Stimulated activated CD8-positive, alpha-beta memory T cell treated with anti-CD3 and anti-CD28 coated beads, Interleukin-7, amount 100 ng/mL, for 24 hours (primary cell): ENCODE measurements at places on chromosomes 5 and 9.

DNA sequence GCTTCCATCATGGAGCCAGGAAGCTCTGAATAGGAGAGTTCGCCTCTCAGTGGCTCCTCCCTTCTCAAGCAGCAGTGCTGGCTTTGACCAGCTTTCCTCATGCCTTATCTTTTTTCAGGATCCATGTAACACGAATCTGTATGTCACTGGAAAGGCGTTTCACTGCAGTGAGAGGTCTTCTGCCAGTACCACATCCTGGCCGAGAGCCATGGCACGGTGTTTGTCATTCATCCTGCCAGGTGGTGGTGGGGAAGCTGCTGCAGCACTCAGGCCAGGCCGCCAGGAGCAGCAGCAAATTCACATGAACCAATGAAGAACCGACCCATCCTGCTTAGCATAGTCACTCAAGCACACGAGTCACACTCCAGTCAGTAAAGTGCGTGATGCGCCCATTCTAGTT lies 179.0 kb downstream of the FANCC start:
- DNase-seq, result no peak

GRCh38 chr5:176817841-176818377 lies 7.5 kb downstream of the UNC5A start:
- DNase-seq, result no peak

DNA sequence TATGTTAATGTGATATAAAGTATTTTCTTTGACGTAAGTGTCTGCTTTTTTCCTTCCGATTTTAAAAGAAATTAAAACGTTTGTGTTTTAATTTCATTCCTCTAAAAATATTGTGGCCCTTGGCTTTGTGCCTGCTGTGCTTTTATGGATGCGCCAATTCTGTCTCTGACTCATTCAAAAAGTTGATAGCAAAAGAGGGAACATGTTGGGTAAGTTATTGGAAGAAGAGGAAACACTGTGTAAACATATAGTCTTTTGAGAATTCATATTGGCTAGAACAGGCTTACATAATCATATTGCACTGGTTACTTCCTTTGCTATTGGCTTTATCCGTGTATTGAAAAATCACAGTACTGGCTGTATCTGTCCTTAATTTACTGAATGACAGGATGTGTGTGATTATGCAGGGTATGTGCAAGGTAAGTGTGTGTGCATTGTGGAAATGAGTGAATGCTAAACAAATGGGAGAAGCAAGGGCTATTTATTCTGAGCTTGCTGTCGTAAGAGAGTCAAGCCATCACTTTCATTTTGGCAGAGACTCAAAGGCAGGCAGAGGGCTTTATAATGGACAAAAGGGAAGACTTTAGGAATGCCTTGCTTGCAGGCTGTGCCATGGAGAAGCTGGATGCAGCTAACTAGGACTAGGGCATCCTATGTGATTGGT lies 67.8 kb downstream of the SGCD start:
- no peak for DNase-seq

GRCh38 chr5:59485629-59486439 lies 407.7 kb downstream of the PDE4D start:
- DNase-seq, result no peak
